ENCODE measurements at places on chromosomes 7 and 10.

GRCh38 chr7:16106300-16106699 is 315.0 kb downstream of the CRPPA start:
- DNase-seq: no peak

DNA sequence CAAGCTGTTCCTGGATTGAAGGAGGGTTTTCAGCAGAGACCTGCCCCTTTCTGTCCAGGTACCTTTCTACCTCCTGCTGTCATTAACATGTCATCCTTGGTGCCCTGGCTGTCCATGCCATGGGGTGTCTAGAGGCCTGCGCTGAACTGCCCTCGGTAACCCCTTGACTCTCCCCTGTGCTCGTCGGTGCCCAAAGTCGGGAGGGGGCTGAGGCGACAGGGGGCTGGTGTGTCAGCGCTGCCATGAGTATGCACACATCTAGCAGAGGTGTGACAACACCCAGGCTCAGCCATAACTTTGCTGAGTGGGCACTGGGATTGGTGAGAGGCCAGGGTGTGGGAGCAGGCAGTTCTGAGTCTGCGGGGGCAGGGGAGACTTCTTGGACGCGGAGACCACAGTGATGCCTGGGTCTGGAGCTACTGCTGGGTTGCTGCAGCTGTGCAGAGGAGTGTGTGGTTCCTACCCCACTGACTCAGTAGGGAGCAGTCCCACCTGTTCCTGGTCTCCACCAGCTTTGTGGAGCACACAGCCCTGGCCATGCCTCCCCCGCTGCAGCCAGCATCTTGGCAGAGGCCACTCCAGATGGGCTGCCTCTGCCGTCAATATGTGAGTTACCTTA is 376.2 kb upstream of the SEMA3C start:
- no peak for DNase-seq

GRCh38 chr7:157423348-157423747 is 86.5 kb downstream of the DNAJB6 start:
- DNase-seq: no peak

GRCh38 chr7:69091521-69091920 is 506.8 kb upstream of the AUTS2 start:
- no peak for DNase-seq

GRCh38 chr7:116687801-116688201 is 15.8 kb downstream of the MET start:
- DNase-seq: no peak

- DNase-seq: no peak
Measured at GRCh38 chr7:125126376-125126775, 196.8 kb upstream of the POT1 start.

- no peak for DNase-seq
Measured at GRCh38 chr10:11874568-11875493, 51.7 kb downstream of the PROSER2 start.

DNA sequence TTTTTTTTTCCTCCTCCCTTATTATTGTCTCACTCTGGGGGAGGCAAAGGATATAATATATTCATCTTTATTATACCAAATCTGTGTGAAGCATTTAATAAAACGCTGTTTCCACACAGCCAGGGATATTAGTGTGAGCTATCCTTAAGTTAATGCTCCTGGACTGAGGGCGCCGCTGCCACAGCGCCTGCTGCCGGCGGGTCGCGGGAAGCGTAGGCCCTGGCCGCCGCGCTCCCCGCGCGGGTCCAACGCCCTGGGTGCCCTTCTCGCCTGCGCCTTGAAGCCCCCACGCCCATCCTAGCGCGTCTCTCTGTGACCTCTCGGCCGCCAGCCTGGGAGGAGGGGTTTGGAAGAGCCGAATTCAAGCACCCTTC is 9.5 kb upstream of the LBX1 start:
- no peak for DNase-seq

GRCh38 chr10:95391581-95392216 is 100.9 kb upstream of the PDLIM1 start:
- no peak for DNase-seq

DNA sequence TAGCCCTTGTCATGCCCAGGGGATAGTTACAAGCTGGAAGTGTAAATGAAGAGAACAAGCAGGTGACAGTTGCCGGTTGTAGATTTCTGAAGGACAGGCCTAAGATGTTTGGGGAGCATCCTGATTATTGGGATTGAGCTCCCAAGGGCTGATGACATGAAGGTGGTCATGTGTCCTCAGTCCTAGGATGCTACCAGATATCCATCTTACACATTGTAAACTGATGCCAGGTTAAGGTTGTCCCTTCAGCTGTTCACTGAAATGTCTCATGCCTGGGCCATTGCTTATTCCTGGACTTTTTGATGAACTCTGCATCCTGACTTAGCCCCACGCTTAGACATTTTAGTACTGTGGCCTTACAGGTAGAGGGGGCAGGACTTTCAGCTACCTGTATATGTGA is 1.3 kb downstream of the ZMIZ2 start:
- DNase-seq: no peak

DNA sequence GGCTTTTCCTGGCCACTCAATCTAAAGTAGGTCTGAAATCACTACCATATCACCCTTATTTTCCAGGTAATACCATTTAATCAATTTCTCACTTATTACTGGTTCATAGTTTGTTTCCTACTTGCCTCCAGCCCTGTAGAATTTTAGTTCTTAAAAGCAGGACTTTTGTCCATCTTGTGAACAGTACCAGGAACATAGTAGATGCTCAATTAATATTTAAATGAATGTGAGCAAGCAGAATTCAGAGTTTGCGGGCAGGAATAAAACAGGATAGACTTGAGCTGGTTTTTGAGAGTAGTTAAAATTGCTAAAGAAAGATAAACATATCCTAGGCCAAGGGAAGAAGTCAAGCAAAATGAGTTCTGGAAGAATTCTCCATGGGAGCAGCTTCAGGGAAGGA is 77.9 kb downstream of the ANK3 start:
- DNase-seq: no peak

GRCh38 chr10:26481914-26482550 is 43.9 kb downstream of the APBB1IP start:
- no peak for DNase-seq

DNA sequence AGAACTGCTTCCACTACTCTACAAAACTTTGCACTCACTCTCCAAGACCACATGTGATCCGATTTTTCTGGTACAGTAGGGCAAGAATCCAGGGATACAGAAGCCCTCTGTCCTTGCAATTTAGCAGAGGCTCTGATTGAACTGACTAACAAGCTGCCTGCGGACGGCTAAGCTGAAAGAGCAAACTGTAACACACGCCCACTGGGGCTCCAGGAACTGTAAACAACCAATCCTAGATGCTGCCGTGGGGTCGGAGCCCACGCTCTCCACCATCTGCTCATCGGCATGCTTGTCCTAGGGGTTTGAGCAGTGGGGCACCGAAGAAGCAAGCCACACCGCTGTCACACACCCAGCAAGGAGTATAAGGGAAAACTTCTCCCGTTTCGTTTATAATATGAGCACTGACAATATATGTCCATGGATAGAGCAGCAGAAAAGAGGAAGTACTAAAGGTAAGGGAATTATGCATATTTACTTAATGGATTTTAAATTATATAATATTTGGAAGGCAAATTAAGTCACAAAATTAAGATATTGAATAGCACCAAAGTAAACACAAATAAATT is 634.4 kb upstream of the POT1 start:
- DNase-seq: peak; percentile 38

DNA sequence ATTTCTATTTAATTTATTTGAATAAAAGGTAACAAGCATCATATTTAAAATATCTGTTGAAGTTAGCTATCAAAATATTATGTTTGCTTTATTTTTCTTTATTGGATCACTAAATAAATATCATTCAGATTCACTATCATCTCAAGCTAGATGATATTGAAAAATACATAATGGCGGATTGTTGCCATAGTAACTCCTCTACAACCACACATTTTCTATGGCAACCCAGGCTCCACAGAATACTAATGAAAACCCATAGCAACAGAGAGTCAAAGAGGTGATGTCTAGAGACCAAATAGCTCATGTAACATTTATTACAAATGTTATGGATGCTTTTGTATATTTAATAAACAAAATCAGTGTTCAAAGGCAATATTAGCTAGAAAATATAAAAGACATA is 148.9 kb upstream of the CDK1 start:
- no peak for DNase-seq

DNA sequence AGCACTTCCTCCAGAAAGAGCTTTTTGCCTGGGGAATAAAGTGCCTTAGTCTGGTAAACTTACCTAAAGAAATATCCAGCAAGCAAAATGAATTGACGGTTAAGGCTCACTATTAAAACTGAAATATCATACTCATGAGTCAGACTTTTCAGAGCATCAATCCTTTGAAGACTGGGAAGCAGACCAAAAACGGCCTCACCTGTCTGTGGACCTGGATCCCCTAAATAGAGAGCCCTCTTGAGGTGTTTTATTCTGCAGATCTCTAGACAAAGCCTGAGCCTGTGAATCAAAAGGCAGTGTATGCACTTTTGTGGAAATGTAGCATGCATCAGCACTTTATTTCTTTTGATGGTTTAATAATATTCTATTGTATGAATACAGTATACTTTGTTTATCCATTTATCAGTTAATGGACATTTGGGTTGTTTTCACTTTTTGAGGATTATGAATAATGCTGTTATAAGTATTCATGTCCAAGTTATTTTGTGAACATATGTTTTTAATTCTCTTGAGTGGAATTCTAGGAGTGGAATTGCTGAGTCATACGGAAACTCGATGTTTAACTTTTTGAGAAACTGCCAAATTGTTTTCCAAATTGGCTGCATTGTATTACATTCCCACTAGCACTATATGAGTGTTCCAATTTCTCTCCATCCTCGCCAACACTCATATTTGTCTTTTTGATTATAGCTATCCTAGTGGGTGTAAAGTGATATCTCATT is 449.0 kb upstream of the IGFBP3 start:
- no peak for DNase-seq

DNA sequence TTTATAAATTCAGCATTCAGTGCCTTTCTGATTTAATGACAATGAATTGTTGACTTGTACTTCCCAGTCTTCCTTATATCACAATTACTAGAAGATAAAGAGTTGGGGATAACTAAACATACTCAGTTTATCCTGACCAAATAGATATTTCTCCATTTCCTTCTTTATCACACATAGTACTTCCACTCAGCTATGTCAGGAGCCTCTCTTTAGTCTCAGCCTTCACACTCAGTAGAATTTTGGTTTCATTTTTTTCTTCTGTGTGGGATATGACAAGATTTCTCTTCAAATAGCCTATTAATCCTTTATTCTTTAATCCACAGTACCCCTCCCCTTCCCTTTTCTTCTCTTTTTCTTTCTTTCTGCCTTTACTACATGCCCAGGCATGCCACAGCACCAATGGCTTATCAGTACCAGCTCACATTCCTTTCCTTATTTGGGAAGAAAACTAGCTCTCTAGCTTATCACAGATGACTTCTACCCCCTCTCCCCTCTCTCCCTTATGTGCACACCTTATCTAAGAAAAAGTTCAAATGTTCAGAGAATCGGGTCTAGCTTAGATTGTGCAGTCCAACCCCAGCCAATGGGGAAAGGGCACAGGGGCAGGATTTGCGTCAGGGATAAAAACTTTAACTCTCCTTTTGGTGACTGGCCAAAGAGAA is 109.0 kb downstream of the PHF14 start:
- no peak for DNase-seq

GRCh38 chr10:54962134-54962900 is 161.3 kb upstream of the PCDH15 start:
- no peak for DNase-seq

- DNase-seq: no peak
Measured at GRCh38 chr10:90407131-90407530, 450.7 kb downstream of the HTR7 start.

GRCh38 chr10:72037811-72038210 is 50.5 kb downstream of the SPOCK2 start:
- no peak for DNase-seq

DNA sequence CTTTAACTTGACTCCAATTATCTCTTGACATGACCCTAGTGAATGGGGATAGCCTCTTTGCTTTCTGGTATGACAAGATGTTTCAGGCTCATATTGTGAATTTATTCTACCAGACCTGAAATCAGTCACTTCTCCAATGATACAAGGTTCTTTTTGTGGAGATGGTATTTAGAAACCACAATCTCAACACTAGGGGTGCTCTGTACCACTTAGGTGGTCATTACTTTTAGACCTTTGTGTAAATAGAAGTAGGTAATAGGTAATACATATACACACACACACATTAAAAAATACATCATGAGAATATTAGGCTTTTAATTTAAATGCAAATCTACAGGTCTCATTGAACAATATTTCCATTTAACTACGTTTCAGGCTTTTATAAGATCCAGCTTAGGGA is 199.0 kb upstream of the RHOBTB1 start:
- DNase-seq: no peak
